ENCODE measurements at places on chromosomes 12 and 14.

GRCh38 chr14:54727929-54728328, 161.0 kb downstream of the SAMD4A start:
- DNase-seq, result no peak

GRCh38 chr12:46562625-46563225, 190.2 kb upstream of the SLC38A2 start:
- no peak for DNase-seq

DNA sequence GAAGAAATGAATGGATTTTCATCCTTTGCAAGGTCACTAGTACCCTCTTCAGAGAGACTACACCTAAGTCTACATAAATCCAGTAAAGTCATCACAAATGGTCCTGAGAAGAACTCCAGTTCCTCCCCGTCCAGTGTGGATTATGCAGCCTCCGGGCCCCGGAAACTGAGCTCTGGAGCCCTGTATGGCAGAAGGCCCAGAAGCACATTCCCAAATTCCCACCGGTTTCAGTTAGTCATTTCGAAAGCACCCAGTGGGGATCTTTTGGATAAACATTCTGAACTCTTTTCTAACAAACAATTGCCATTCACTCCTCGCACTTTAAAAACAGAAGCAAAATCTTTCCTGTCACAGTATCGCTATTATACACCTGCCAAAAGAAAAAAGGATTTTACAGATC, 40.8 kb downstream of the SPATA7 start:
- DNase-seq, result no peak

DNA sequence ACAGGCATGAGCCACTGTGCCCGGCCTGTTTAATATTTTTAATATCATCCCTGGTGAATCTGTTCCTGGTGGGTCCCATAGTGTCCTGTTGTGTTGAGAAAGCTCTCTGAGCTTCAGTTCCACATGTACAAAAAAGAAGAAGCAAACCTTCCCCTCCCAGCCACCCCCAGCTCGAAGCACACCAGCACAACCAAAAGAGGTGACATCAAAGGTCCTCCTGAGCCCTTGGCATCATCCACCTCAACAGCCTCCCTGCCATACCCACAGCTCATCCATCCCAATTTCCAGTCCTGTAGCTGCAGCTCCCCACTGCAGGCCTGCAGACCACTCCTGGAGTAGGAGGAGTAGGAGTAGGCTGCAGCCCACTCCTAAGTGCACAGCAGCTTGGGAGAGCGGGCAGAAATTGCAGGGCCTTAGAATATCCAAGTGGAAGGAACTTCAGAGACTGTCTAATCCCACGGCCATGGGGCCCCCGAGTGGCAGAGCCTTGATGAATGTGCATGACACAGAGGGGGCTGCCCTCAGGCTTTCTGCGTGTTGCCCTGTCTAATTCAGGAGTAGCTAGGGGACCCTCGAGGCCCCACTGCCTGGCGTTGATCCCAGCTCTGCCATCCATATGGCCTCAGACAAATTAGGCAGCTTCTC, 36.7 kb upstream of the CD9 start:
- DNase-seq, result no peak

DNA sequence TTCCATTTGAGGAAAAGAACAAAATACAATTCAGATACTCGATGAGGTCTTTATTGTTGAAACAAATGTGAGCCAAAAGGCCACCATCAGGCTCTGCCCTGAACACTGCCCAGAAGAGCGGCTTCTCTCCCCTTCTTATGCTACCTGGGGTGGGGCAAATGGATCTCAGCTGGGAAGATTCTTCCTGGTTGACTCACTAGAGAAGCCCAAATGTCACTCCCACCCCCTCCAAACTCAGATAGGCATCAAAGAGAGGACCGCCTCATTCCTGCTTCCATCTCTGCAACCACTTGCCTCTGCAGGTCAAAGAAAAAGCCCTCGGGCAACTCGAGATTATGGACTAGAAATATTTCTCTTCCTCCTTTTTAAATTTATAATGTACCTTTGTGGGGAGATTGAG, 55.8 kb downstream of the TBX3 start:
- DNase-seq, result no peak
